ENCODE measurements at places on chromosomes 1 and 21.

GRCh38 chr1:240572328-240572727, 39.6 kb downstream of the GREM2 start:
- DNase-seq: no peak

- no peak for DNase-seq
Measured at GRCh38 chr1:96825231-96825630, 103.6 kb downstream of the PTBP2 start.

- no peak for DNase-seq
Measured at GRCh38 chr1:245863566-245864184, 643.4 kb downstream of the SMYD3 start.

GRCh38 chr1:225835856-225836255, 25.9 kb downstream of the EPHX1 start:
- no peak for DNase-seq
